ENCODE measurements at places on chromosomes 12 and 14.

DNA sequence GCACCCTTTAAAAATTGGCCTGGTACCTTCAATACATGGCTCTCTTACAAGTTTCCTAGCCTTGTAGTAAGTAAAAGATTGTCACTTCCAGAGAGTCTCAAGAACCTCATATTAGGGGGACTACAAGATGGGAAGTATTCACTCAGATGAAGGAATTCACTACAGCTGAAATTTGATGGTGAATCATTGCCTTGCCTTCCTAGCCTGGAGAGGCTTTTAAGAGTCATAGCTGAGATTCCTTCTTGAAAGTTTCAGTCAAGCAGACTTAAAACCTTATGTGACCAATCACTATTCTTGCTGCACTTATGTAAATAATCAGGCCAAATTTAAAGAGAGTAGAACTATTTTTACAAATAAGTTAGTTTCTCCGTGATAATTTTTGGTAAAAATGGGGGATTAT, 451.6 kb downstream of the TRHDE start:
- DNase-seq: peak; percentile 3

DNA sequence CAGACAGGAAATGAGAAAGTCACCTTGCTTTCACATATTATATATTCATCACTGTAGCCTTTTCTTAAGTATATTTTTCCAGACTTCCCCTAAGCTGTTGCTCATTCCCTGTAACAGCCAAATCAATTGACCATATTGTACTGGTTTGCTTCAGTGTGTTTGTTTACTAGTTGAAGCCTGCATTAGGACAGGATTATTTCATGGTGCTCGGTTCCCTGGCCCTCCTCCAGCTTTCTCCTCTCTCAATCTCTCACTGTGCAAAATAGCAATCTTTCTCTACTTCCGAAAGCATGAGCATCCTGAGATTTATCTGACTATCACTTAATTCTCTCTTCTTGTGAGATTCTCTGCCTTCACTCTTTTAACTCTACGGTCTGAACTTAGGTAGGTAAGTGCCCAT, 2.4 kb downstream of the SLC35F4 start:
- DNase-seq: no peak

GRCh38 chr14:63454863-63455622, 88.1 kb downstream of the PPP2R5E start:
- DNase-seq: peak; percentile 53

DNA sequence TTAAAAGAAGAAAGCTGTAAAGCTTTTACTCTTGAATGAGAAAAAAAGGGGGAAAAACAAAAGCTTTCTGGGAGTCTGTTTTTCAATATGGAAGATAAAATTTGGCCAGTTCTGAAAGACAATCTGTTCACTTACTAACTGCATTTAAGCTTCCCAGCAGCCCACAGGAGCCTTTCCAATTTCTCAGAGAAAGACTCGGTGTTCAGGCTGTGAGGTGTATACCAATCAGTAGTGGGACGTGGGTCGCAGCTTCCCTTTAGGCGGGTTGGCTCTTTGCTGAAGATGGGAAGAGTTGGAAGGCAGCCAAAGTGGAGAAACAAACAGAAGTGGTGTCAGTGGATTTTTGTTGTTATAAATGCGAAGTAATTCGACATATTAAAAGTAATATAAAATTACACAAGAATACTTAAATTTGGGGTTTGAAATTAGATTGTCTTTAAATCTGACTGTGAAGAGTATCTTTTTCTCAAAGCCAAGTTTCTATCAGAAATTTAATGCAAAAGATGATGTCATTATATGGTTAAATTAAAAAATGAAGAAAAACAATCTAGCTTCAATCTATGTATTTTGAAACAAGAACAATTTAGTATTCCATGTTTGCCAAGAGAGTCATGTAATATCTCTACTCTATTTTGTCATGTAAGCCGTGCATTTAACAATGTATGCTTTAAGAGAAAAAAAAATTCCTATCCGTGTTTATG, 590.2 kb upstream of the ATXN7L3B start:
- no peak for DNase-seq

- DNase-seq: peak; percentile 72
Observed at GRCh38 chr12:20350495-20350894, 17.8 kb upstream of the PDE3A start.

DNA sequence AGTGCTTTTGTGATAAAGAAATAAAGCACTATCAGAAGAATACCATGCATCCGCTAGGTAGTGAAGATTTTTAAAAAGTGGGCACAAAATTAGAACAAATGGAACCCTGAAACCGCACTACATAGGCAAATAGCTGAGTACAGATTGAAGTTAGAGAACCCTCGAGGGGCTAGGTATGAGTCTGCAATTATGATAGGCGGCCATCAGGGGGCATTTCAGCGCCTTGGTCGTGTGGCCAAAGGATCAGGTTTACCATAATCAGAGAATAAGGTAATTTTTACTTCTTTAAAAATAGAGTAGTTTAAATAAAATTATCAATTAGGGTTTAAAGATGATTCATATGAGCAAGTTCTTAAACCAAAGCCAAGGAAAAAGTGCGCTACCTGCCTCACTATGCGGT, 129.8 kb downstream of the TMX1 start:
- DNase-seq: no peak

DNA sequence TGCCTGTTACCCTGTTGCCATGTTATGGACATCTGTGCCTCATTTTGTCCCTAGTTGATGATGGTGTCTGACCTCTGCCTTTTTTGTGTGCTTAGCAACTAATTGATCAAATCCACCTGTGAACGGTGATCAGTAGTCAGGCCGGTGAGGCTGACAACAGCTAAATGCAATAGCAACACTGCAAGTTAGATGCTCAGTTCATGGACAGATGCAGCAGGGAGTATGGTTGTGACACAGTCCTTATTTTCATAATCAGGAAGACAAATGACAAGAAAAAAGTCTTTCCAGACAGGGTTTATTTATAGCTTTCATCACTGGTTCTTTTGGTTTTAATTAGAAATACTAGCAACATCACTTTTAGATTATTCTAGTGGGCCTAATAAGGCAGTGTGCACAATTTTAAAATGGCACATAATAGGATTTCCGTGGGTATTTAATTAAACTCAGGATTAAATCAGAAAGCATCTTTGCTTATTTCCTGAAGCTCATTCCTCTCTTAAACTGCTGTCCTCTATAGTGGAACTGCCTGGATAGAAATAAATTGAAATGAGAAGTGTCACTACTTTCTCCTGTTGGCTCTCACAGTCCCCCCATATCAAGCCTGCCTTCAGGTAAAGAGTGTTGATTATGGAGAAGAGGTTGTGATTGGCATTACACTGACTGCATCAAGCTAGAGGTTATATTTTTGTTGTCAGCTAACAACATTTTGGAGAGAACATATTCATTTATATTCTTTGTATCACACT, 281.1 kb upstream of the NAV3 start:
- DNase-seq: no peak

GRCh38 chr12:119475650-119476049, 117.9 kb upstream of the TMEM233 start:
- no peak for DNase-seq
